ENCODE measurements at places on chromosomes 5 and 9.

GRCh38 chr5:35117967-35118366 lies 70.2 kb upstream of the AGXT2 start:
- H3K36me3 ChIP-seq: no peaks in the 10 kb centered on the region
- no peaks in the 10 kb centered on the region for H3K4me1 ChIP-seq
- DNase-seq: no peak

- H3K4me1 ChIP-seq: no peaks in the 10 kb centered on the region
- DNase-seq: no peak
- H3K27me3 ChIP-seq: no peaks in the 10 kb centered on the region
- H3K27ac ChIP-seq: no peak overlapping the region
Observed at GRCh38 chr9:268616-269015, 54.0 kb downstream of the DOCK8 start.

DNA sequence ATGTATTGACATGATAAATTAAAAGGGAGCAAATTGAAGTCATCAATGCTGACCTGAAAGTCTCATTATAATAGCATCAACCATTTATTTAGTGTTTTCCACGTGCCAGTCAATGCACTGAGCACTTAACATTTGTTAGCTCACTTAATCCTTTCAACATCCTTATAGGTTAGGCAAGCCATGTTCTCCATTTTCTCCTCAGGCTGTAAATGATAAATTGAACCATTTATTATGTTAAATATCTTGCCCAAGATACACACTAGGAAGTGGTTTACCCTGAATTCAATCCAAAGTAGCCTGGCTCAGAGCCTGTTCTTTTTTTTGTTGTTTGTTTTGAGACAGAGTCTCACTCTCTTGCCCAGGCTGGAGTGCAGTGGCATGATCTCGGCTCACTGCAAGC lies 25.0 kb upstream of the SNX2 start:
- DNase-seq: no peak
- H3K36me3 ChIP-seq: no peaks in the 10 kb centered on the region
- H3K27ac ChIP-seq: no peak overlapping the region
- no peaks in the 10 kb centered on the region for H3K27me3 ChIP-seq
- H3K4me1 ChIP-seq: no peaks in the 10 kb centered on the region

DNA sequence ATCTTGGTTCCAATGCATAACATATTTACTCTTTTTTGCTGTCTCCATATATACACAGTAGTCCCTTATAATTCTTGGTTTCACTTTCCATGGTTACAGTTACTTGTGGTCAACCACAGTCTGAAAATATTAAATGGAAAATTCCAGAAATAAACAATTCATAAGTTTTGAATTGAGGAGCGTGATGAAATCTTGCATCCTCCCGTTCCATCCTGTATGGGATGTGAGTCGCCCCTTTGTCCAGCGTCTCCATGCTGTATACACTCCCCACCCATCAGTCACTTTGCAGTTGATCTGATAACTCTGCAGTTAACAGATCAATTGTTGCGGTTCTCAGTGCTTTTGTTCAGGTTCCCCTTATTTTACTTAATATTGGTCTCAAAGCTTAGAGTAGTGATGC lies 11.5 kb upstream of the FAF2 start:
- no peaks in the 10 kb centered on the region for H3K36me3 ChIP-seq
- no peak overlapping the region for H3K4me3 ChIP-seq
- H3K27ac ChIP-seq: no peak overlapping the region
- DNase-seq: no peak

GRCh38 chr5:77651343-77651742 lies 12.8 kb upstream of the OTP start:
- no peak overlapping the region for H3K4me3 ChIP-seq
- no peak for DNase-seq
- no peak overlapping the region for H3K27ac ChIP-seq
- H3K36me3 ChIP-seq: no peaks in the 10 kb centered on the region

- H3K4me1 ChIP-seq: no peaks in the 10 kb centered on the region
- no peak overlapping the region for H3K27ac ChIP-seq
- H3K36me3 ChIP-seq: no peaks in the 10 kb centered on the region
Observed at GRCh38 chr5:10138395-10139057, 111.2 kb downstream of the ATPSCKMT start.

- H3K4me3 ChIP-seq: no peak overlapping the region
- no peaks in the 10 kb centered on the region for H3K36me3 ChIP-seq
- H3K27me3 ChIP-seq: no peaks in the 10 kb centered on the region
- no peak overlapping the region for H3K27ac ChIP-seq
- peak; percentile 88 for DNase-seq
Observed at GRCh38 chr5:151051066-151051930, 29.5 kb downstream of the TNIP1 start.

DNA sequence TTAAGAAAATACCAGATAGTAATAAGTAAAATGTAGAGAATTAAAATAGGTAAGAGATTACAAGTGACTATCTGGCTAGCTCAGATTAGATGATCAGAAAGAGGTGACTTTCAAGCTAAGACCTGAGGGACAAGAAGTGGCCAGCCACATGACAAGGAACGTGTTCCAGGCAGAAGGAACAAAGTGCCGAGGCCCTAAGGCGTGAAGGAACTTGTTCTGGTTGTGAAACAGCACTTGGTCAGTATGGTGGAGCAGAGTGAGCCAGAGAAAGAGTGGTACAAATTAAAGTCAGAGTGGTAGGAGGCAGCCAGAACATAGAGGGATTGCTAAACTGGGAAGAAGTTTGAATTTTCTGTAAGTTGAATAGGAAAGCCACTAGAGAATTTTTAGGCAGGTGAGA lies 73.6 kb downstream of the ADRB2 start:
- no peaks in the 10 kb centered on the region for H3K36me3 ChIP-seq
- H3K27ac ChIP-seq: no peak overlapping the region
- DNase-seq: no peak
- no peaks in the 10 kb centered on the region for H3K4me1 ChIP-seq

- no peak overlapping the region for H3K27ac ChIP-seq
- no peak overlapping the region for H3K4me3 ChIP-seq
- DNase-seq: no peak
- H3K4me1 ChIP-seq: no peaks in the 10 kb centered on the region
- H3K27me3 ChIP-seq: no peaks in the 10 kb centered on the region
Observed at GRCh38 chr9:6051511-6051950, 36.1 kb upstream of the RANBP6 start.

GRCh38 chr9:134517069-134517680 lies 124.4 kb upstream of the COL5A1 start:
- DNase-seq: no peak
- no peaks in the 10 kb centered on the region for H3K4me1 ChIP-seq
- H3K4me3 ChIP-seq: no peak overlapping the region
- no peak overlapping the region for H3K27ac ChIP-seq

DNA sequence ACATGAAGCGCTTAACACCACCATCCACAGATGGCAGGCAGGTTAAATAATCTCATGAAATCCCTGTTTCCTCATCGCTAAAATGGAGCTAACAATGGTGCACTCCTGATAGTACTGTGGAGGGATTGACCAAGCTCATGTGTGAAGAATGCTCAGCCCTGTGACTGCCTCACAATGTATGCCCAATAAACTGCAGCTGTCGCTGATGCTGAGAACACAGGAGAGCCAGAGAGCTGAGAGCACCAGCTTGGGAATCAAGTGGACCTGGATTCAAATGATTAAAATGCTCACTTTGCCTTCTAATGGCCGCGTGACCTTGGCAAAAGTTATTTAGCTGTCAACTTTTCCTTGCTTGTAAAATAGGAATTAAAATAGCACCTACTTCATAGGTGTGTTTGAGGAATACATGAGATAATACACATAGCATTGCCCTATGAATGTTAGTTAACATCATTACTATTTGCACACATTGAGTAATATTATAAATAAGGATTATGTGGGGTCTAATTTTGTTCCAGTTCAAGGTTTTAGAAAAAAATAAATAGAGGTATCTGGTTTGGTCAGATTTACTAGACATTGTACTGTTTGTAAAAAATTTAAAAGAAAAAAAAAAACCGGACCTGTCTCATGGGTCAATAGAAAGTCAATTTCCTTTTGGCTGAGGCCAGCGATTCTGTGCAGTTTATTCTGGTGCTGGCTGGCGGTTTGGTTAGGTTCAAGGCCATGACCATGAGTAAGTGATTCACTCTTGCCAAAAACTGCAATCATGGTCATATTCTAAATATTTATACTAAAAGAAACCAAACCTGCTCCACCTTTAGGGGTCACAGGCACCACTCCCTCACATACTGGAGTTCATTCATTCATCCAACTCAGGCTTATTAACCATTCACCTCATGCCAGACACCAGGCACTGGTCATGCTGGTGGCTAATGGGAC lies 101.3 kb downstream of the SH3TC2 start:
- DNase-seq: no peak
- no peak overlapping the region for H3K4me3 ChIP-seq
- no peaks in the 10 kb centered on the region for H3K36me3 ChIP-seq
- no peaks in the 10 kb centered on the region for H3K27me3 ChIP-seq

GRCh38 chr5:31638345-31638744 lies 586 bp upstream of the PDZD2 start:
- no peaks in the 10 kb centered on the region for H3K36me3 ChIP-seq
- peak overlapping the region; percentile 56 for H3K4me3 ChIP-seq
- H3K27me3 ChIP-seq: no peaks in the 10 kb centered on the region
- H3K4me1 ChIP-seq: peaks cover 5% of the 10 kb centered on the region
- H3K27ac ChIP-seq: peak overlapping the region; percentile 48

DNA sequence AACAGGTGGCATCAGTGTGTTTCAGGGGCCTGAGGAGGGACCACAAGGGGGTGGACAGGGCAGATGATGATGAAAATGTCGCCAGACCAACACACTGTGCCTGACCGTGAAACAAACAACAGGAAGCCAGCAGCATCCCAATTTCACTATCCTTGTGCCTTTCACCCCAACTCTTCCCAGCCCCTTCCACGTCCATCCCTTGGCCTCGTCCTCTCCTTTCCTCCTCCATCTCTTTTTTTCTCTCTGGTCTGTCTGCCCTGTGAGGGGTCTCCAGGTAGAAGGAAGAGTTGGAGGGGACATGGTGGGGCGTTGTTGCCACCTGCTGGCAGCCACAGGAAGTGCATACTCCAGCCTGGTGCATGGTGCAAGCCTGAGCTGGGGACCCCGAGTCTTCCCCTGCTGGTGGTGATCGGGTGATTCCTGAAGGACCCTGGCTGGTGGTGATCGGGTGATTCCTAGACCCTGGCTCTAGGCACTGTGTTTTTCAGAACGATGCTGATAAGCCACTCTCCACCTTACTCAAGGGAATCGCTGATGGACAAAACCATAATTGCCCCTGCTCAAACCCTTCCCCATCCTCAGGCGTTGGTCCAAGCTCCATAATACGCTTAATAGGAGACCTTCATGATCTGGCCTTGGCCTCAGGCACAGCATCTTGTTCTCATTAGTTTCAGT lies 21.7 kb upstream of the NSD1 start:
- no peaks in the 10 kb centered on the region for H3K27me3 ChIP-seq
- peak; percentile 63 for DNase-seq
- no peaks in the 10 kb centered on the region for H3K4me1 ChIP-seq
- no peak overlapping the region for H3K27ac ChIP-seq
- H3K36me3 ChIP-seq: no peaks in the 10 kb centered on the region
- H3K4me3 ChIP-seq: no peak overlapping the region

DNA sequence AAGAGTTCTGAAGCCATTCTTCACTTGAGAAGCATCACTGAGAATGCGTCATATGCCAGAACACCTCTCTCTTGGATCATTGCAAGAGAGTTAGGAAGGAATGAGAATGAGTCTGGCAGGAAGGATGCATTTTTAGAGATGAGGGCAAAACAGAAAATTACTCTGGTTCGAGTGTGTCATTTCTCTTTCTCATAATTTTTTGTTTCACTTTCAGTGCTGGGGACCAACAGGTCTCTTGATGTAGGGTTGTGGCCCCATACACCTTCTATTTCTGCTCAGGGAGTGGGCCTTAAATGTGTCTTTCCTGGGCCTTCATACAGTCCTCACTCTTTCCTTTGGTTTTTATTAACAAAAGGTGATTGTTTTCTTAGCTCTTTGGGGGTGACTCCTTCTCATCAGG lies 302.4 kb downstream of the NR3C1 start:
- DNase-seq: no peak
- H3K27ac ChIP-seq: no peak overlapping the region
- peaks cover 1% of the 10 kb centered on the region for H3K36me3 ChIP-seq

DNA sequence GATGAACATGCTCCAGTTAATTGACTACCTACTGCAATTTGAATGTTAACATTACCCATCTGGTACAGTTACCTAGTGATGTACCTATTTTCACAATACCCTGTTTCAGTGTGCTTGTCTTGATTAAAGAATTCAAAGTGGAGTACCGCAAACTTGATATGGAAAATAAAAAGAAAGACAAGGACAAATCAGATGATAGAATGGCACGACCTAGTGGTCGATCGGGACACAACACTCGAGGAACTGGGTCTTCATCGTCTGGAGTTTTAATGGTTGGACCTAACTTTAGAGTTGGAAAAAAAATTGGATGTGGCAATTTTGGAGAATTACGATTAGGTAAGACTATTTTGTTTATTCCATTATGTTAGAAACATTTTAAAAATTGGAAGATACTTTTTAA lies 33.5 kb downstream of the CSNK1G3 start:
- DNase-seq: no peak
- H3K36me3 ChIP-seq: no peaks in the 10 kb centered on the region
- no peak overlapping the region for H3K4me3 ChIP-seq
- no peak overlapping the region for H3K27ac ChIP-seq
- H3K4me1 ChIP-seq: no peaks in the 10 kb centered on the region

DNA sequence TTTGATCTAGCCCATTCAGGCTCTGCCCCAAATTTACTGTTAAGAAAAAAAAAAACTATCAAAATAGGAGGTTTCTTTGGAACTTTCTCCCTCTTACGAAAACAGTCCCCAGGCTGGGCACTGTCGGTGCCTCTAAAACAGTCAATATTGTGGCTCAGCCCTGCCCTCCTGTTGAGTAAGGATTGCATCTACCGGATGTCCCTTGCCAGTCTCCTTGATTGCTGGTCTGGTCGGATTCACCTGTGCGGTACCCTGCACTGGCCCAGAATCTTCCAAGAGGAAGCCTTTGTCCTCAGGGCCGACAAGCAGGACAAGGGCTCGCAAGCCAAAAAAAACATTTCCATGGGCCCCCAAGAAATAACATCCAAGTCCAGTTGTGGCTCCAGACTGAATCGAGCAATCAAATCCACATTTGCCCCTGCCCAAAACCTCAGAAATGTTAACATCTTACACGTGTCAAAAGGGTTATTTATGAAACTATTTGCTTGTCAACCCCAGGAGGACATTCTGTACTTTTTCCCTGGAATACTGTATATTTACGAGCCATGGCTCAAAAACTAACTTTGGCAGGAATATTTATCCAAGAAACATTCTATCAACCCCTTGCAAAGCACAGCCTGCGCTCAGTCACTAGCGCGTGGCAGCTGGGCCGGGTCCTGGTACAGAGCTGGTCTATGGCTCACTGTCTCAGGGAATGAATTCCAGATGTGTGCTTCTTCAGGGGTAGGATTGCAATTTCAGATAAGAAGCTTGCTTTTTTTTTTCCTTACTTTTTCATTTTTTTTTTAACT lies 129.2 kb upstream of the ADRA1B start:
- no peaks in the 10 kb centered on the region for H3K36me3 ChIP-seq
- H3K4me1 ChIP-seq: peaks cover 23% of the 10 kb centered on the region
- no peaks in the 10 kb centered on the region for H3K27me3 ChIP-seq
- peak; percentile 63 for DNase-seq
- H3K4me3 ChIP-seq: no peak overlapping the region
